Panc1 (cell line): ENCODE measurements at places on chromosomes 16 and 17.

- DNase-seq: no peak
These were observed 174.4 kb upstream of the HS3ST3A1 start for GRCh38 chr17:13776027-13776551.

GRCh38 chr16:49464093-49464492, 90.5 kb downstream of the C16orf78 start:
- DNase-seq: no peak

GRCh38 chr17:51685287-51685909, 425.1 kb downstream of the UTP18 start:
- no peak for DNase-seq

GRCh38 chr16:65457084-65457483, 335.2 kb upstream of the CDH11 start:
- DNase-seq: no peak

DNA sequence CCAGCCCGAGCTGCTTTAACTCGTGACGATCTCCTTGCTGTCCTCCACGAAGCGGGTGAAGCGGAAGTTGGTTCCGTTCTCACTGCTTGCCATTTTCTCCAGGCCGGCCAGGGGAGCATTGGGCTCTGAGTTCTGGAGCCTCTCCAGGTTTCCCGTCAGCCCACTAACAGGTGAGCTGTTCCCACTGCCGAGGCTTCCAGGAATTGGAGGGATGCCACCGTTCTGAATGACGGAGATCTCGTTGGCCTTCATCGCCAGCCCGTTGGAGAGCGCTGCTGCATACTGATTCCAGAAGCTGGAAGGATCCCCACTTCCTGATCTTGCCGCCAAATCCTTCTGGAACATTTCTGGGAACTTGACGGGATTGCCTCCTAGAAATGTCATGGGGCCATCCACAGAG, 14.0 kb downstream of the SALL1 start:
- DNase-seq: no peak

- DNase-seq: no peak
These were observed 9.1 kb downstream of the KCNH4 start for GRCh38 chr17:42171831-42172230.

DNA sequence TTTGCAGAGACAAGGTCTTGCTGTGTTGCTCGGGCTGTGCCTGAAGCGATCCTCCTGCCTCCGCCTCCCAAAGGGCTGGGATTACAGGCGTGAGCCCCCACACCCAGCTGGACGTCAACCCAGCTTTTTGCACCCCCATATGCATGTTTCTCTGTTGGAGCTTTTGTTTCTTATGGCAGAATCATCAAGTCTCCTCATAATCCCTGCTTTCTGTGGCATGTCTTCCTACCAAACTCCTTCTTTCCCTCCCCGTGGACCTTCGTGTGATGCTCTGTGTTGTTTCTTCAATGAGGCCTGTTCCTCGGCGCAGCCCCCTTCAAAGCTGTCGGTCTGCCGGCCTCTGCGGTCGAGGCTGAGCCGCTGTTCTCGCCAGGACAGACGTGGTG, 71.6 kb downstream of the METRNL start:
- DNase-seq: no peak

GRCh38 chr16:89290887-89291286, 73.4 kb downstream of the ZNF778 start:
- no peak for DNase-seq

GRCh38 chr17:45848868-45849535, 4.3 kb downstream of the SPPL2C start:
- DNase-seq: no peak

- no peak for DNase-seq
These were observed 5.4 kb upstream of the CNGB1 start for GRCh38 chr16:57976331-57976796.

DNA sequence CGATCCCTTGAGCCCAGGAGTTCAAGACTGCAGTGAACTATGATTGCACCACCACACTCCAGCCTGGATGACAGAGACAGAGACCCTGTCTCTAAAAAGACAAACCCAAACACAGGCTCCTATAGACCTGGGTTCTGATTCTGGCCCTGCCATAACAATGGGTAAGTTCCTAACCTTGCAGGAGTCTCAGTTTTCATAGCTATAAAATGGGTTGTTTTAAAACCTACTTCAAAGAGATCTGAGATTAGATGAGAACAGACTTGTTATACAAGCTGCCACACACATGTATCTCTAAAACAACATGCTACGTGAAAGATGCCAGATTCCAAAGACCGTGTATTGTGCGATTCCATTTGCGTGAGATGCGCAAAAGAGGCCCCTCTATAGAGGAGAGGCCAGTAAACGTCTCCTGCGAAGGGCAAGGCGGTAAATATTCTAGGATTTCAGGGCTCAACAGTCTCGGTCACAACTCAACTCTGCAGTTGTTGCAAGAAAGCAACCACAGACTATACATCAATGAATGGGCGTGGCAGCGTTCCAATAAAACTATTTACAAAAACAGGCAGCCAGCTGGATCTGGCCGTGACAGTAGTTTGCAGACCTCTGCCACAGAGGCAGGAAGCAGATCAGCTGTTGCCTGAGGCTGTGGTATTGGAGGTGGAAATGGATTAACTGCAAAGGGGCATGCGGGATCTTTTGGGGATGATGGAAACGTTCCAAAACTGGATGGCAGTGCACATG, 5.9 kb downstream of the CORO7 start:
- DNase-seq: no peak

DNA sequence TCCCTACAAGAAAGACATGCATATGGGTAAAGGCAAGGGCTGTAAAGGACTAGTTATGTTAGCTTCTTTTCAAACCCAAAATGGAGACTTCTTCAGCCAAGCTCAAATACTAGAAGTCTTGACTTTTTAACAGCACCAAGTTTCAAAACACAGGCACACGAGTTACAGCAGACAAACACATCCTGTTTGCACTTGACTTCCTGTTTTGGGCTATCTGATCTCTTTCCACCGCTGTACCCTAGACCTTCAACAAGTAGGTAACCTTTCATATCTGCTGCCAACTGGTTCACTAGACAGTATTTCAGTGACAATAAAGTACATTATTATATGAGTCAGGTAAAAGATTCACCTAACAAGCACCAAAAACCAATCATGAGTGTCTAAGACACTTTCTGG, 12.3 kb downstream of the RFFL start:
- DNase-seq: no peak

DNA sequence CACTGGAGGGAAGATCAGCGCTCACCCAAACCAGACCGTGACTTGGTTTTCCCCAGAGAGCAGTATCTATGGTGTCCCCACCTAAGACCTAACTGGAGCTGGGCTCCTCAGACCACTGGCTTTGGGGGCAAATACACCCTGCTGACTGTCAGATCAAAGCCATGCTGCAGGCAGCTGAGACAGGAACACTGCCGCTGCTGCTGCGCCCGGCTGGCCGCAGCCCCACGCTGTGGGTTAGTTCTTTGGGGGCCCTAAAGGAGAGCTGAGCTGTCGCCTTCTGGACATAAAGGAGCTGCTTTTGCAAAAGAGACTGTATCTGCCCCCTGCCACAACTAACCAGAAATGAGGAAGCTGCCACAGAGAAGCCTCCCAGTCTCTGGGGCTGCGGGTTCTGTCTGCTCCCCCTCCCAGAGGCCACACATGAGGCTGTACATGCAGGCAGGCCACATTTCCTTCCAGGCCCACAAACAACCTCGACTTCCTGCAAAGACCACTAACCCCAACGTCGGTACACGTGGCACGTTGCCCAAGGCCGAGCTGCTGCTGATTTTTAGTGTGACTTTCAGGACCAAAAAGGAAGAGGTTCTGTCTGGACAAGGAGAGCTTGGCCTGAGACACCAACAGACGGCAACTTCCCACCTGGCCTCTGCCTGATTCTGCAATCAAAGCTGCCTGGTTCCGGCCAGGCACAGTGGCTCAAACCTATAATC, 18.2 kb upstream of the ABR start:
- DNase-seq: no peak

GRCh38 chr17:16504984-16505383, 13.0 kb upstream of the LRRC75A start:
- no peak for DNase-seq

- DNase-seq: no peak
These were observed 166.4 kb downstream of the CEP112 start for GRCh38 chr17:66025551-66025950.

DNA sequence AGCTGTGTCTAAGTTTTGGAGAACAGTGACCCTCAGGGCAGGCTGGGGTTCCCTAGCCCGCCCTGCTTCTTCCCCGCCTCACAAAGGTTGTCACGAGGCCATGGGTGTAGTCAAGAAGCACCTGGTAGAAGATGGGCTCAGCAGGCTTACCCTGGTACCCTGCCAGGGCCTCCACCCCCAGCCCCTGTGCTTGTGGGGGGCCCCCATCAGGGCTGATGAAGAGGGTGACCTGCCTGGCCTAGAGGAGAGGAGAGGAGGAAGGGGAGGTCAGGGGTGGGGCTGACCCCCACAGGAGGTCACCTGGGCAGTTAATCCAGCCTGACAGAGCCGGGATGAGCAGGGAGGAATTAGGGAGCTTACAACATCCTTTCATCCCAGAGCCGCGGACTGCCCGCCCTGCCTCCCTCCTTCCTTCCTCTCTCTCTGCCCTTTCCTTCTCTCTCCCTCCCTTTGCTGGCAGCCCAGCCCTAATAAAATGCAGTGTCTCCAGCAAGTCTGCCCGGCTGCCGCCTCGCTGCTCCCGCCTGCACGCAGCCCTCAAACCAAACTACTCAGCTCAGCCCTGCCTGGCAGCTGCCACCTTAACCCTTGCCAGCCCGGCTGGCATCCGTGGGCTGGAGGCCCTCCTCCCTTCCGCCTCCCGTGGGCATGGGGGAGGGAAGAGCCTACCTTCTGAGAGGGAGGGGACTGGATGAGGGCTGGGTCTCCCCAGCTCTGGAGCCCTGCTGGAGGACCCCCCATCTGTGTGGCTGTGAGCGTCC, 7.2 kb downstream of the DLX3 start:
- DNase-seq: no peak

DNA sequence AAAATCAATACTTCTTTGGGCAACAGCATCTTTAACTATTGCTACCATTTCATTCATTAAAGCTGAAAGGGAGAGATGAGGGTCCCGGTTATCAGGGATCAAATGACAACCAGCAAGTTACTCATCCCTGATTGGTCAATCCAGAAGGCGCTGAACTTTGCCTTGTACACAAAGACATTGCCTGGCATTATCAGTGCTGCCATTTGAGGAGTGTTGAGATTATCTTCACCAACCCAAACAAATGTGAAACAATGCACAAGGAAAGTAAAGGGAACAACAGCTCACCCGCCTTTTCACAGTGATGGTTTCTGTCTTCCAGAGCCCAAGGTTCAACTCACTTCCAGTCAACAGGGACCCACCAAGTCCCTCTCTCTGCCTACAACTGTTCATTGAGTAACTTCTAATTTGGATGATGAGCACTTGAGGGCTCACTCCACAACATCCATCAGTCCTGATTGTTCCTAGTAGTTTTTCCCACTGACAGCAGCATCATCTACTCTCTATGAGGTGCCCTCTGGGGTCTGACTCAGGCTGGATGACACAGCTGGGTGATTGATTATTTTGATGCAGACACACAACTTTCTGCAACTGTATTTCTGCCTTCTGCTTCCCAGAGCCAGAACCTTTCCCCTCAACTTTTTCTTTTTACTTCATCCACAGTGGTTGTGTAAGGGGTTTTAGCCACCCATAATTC, 32.0 kb downstream of the LYRM9 start:
- no peak for DNase-seq
